NCI-H446 treated with DMSO at 0.1 percent for 48 hours (cell line): ENCODE measurements at places on chromosomes 7 and 10.
A peak's percentile ranks its signal among the peaks of the same experiment; 100 is the strongest.

- DNase-seq: peak; percentile 9
Measured at GRCh38 chr7:30974605-30975255, 11.0 kb downstream of the GHRHR start.

DNA sequence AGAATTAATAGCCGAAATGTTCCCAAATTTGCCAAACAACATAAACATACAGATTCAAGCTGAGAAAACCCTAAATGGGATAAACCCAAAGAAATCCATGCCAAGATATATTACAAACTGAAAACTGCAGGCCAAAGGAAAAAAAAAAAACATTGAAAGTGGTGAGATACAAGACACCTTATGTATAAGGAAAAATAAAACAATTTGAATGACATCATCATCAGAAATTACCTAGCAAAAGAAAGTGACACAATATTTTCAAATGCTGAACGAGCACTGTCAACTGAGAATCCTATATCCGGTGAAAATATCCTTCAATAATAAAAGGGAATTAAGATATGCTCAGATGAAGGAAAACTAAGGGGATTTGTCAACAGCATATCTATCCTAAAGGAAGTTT is 66.5 kb downstream of the PHYHIPL start:
- DNase-seq: no peak

DNA sequence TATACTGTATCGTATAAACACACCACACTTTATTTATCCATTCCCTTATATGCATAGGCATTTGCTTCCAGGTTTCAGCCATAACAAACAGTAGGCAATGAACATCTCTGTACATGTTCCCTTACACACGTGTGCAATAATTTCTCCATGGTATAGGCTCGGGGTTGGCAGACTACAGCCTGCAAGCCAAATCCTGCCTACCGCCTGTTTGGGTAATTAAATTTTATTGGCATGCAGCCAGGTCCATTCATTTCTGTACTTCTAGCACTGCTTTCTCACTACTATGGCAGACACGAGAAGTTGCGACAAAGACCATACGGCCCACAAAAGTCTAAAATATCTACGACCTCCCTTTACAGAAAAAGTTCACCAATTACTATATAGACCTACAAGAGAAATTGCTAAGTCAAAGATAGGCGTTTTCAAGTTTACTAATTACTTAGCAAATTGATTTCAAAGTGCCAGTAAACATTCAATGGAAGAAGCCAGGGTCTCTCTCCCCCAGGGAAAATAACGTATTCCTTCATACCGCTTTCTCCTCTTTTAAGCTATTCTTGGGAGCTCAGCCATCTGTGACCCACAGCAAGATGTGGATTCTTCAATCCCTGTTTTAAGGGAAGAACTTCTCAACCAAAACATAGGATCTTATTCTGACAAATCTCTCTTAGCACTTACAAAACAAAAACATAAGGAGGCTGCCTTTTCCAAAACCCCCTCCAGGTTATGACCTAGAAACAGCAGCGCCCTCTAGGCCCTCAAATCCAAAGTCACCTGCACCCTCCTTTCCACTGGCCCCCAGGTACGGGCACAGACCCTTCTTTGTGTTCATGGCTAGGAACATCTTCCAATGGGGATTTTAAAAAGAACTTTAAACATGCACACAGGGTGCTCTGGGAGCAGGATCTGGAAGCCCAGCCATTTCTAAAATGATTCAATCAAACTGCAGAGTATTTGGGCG is 100.5 kb downstream of the FGFR2 start:
- DNase-seq: peak; percentile 47

- no peak for DNase-seq
Measured at GRCh38 chr7:4629287-4629895, 52.7 kb upstream of the FOXK1 start.

DNA sequence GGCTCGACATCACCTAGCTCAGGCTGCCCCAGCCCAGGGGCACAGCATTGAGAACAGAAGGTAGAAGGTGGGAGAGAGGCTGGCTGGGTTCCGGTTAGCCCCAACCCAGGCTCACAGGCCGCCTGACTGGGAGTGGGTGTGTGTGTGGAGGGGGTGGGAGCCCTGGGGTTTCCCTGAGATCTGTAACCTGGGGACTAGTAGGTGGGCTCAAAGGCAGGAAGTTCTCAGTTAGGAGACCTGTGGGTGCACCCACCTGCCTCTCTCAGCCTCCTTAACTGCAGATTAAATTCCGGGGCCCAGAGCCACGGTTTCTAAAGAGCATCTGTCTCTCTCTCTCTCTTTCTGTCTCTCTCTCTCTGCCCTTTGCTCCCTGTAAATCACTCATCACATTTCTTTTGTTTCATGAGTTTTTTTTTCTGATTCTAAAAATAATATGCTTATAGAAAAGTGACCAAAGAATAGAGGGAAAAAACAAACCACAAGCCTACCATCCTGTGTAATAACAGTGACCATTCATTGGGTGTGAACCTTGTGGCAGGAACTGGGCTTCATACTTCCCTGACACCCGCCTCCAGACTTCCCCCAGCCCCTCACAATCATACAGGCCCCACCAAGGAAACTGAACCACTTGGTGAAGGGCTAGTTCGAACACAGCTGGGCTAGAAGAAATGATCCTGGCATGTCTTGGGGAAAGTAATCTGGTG is 83.4 kb upstream of the SMNDC1 start:
- no peak for DNase-seq

GRCh38 chr7:143418681-143419458 is 10.2 kb upstream of the EPHA1 start:
- no peak for DNase-seq

DNA sequence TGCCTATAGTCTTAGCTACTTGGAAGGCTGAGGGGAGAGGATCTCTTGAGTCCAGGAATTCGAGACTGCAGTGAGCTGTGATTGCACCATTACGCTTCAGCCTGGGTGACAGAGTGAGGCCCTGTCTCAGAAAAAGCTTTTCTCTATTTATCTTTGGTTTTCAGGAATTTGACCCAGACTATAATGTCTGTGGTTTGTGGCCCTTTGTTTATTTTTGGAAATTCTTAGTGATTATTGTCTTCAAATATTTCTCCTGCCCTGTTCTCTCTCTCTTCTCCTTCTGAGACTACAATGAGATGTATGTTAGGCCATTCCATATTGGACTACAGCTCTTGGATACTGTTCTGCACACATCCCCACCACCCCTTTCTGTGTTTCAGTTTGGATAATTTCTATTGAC is 4.7 kb downstream of the MUC12 start:
- no peak for DNase-seq

DNA sequence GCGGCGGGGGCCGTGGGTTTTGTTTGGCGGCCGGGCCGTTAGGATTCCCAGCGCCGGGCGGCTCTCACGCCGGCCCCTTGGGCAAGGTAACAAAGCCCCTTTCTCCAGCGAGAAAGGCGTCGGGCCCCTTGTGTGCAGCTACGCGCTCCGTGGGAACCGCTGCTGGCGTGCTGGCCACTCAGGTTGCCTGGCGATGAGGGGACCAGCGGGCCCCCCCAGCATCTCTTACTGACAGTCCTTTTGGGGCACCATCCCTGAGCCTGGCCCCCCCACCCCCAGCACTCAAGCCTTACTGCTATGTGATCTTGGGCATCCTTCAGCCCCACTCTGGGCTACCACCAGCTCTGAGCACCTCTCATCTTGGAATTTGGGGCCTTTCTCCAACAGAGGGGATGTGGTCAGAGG is 1.8 kb downstream of the LFNG start:
- no peak for DNase-seq

- DNase-seq: no peak
Measured at GRCh38 chr10:14625765-14626525, 148.8 kb downstream of the FAM107B start.

GRCh38 chr7:98913026-98913425 is 34.7 kb downstream of the TRRAP start:
- DNase-seq: no peak

GRCh38 chr7:2873686-2874551 is 29.8 kb upstream of the GNA12 start:
- DNase-seq: peak; percentile 42

DNA sequence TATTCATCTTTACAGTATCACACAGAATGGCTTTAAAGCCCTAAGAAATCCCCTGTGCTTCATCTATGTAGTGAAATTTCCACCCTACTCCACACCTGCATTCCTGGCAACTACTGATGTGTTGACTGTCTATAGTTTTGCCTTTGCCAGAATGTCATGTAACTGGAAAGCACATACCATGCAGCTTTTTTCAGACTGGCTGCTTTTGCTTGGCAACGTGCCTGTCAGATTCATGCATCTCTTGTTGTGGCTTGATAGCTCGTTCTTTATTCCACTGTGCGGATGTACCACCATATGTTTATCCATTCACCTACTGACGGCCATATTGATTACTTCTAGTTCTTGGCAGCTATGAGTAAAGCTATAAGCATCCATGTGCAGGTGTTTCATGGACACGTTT is 30.6 kb downstream of the RBM17 start:
- no peak for DNase-seq

DNA sequence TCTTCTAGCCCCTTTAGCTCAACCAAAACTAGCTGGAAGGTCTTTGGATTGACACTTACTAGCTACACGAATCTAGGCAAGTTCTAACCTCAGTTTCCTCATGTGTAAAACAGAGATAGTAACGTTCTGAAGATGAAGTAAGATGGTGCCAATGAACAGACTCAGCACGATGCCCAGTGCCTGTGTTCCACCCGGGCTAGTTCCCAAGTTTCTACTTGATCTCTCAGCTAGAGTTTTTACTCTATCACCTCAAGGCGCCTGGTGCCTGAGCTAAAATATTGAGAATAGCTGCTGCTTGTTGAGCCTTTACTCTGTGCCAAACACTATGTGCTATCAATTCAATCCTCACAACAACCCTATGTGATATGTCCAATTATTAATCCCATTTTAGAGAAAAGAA is 1.4 kb upstream of the PPP1R3C start:
- DNase-seq: no peak

DNA sequence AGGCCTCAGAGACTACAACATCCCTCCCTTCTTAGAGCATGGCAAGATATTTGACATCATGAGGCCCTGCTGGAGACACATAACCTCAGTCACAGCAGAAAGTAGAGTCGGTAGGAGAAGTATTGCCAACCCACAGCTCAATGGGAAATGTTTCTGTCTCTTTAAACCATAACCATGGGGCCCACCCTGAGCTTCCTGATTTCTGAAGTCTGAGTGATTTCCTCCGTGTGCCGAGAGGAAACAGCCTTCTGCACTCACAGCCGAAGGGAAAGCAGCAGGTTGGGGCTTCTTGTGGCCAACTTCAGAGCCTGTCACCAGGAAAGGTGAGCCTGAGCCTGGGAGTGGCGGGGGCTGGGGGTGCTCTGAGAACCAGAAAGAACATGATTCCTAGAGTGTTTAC is at the start of gene GIMAP1:
TSS of gene GIMAP1 (plus strand) at position 246 of the 400 bp plus-strand sequence. CDS start 2,435 bp downstream, outside the sequence.
- DNase-seq: no peak

DNA sequence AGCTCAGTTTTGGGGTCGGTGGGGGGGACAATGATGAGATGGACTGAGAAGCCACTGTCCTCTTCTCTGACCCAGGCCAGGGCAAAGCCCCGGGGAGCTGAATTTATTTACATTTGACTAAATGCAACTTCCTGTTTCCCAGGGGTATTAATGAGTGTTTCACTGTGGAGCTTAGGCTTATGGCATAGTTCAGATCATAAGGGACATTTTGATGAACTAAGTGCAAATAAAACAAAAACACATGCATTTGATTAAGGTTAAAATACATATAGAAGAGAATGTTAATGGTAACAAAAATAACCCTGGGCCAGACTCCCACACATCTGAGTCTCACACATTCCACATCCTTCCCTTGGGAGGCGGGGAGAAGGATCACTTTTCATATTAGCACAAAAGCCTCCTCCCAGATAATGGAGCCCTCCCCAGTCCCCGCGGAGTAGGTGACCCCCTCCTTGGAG is 320.6 kb downstream of the FRMD4A start:
- no peak for DNase-seq

DNA sequence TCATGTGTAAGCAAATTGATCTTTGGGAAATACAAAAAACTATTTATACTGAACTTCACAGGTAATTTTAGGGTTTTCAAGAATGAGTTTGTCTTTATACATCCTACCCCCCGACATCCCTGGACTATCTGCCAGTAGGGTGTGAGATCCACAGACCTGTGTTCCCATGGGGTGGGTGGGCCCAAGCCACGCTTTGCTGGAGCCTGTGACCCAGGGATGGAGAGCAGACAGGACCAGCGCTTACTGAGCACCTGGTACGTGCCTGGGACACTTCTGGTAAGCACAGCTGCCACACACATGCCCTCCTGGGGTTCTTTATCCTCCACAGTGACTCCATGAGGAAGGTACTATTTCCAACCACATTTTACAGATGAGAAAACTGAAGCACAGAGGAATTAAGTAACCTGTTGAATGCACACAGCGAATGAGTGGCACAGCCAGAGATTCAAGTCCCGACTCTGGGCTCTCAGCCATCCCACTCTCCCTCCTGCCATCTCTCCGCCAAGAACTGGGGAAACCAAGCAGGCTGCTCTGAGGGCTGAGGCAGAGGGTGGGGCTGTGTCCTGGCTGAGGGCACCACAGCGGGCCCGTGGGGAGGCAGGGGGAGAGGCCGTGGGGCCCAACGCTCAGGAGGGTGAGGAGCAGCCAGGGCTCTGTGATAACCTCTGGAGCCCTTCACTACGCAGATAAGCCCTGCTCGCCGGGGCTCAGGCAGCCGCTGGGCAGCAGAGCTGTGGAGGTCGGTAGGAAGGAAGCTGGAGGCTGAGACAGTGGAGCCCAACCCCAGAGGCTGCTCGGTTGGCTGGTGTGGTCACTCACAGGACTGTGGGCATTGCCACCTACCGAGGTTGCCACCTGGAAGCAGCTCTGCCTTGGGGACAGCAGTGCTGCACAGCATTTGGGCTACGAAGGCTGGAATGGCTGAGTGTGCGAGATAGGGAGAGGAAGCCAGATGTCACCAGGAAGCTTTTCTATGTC is 124.2 kb downstream of the ARHGAP22 start:
- DNase-seq: no peak

DNA sequence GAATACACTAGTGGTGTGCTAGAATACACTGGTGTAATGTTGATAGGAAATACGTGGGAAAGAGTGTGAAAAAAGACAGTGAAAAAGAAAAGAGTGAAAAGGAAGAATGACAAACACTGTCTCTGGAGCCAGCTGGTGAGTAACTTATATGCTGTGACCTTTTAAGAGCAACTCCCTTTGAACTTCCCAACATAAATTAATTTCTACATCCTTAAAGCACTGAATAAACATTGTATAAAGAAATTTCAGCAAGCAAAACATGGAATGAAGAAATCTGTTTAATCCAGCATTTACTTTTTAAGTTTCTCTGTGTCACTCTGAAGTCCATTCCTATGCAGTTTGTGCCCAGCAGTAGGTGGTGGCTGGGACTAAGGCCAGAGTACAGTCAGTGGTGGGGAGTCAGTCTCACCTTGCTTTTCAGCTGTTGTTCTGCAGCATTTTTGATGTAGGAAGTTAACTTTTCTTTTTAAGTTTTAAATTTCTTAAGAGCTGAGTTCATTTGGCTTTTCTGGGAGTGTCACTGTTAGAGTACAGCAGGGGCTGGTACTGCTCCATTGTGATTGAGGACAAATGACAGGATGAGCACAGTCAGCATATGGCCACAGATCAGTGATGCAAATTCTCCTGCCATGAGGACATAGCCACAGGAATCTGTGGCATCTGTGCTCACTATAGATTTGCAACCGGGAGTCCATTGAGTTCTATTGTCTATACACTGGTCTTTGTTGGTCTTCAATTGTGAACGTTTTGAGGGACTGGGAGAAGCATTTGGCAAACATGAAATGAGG is 321.8 kb downstream of the ZNF248 start:
- no peak for DNase-seq
